Placental pericyte (primary cell): ENCODE measurements at places on chromosomes 16 and 17. TPM values are rescaled to one million over a fixed set of nuclear protein-coding genes. Genes with fewer than 3 reads are reported as not detected.

Gene TBC1D3C
- total RNA-seq: not detected in 2 replicates

Gene EME2
- 10.3 and 14.5 TPM in 2 replicates for total RNA-seq

Gene CCL17
- not detected in 2 replicates for total RNA-seq

Gene USP43
- total RNA-seq: 0.43 and 0.44 TPM in 2 replicates

Gene OTOP2
- total RNA-seq: not detected in 2 replicates

Gene SLFN11
- 39.5 and 53.2 TPM in 2 replicates for total RNA-seq

Gene TMEM114
- total RNA-seq: not detected in 2 replicates
